ENCODE measurements at places on chromosomes 4 and X.
A peak's percentile ranks its signal among the peaks of the same experiment; 100 is the strongest.

DNA sequence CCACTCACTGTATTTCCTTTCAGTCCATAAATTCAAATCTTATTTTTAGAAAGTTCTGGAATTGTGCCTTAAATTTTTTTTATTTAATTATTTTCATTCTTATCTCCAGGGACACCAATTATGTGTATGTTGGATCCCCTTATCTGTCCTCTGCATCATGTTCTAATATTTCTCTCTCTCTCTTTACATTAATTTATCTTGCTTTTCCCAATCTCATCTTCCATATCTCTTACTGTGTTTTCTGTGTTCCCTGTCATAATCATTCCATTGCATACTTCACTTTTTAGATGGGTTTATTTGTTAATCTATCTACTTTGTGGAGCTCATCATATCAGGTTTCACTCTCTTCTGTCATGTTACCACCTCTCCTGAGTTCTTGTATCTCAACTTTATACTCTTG lies 37.4 kb downstream of the PPP2R2C start:
- DNase-seq: no peak

DNA sequence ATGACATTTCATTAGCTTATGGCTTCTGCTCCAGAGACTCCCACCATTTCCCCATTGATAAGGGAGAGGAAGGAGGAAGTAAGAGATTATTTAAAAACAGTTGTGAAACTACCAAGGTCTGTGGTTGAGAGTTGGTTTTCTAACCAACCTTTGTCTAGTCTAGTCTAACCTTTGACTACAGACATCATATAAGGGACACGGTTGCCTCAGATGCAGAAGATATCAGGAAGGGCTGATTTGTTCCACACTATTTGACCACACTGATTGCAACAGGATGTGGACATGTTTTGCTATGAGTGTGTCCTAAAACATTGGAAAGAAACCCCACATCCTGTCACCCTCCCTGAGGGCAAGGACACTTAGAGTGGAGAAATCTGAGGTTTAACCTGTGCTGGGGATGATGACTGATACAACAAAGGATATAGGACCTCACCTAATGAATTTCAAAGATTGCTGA lies 53.0 kb downstream of the COQ2 start:
- no peak for DNase-seq

- peak; percentile 10 for DNase-seq
Observed at GRCh38 chr4:142126890-142127497, 490.6 kb downstream of the IL15 start.

DNA sequence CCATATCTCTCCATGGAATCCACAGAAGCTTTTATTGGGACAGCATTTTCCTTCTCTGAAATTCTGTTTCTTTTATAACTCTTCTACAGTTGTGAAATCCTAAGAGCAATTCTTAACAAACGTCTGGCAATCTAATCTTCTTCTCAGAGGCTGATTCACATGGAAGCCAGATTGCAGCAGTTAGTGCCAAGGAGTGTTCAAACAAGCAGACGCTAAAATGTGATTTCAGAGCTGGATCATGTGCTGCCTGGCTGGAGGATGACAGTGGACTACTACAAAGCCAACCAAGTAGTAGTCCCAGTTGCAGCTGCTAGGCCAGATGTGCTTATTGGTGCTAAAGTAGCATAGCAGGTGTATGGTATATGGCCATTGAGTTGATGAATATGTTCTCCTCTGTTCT lies 27.7 kb upstream of the GLRB start:
- no peak for DNase-seq

DNA sequence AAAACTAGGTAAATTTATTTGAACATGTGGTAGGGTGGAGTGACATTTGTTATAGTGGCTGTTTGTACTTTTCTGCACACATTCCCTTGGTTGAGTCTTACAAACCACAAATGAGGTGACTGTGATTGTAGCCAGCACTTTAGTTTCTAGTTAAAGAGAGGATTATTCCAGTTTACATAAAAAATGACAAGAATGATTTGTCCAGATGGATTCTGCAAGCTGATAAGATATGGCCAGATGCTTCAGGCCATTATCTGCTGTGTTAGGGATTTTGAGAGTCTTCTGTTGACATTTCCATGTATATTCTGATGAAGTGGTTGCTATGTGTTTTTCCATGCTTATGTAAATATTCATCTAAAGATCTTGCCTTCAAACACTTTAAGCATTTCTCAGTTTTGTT lies 31.0 kb upstream of the PDE5A start:
- no peak for DNase-seq

- no peak for DNase-seq
Observed at GRCh38 chr4:177680308-177680707, 238.1 kb upstream of the AGA start.

GRCh38 chrX:124392794-124393193 lies 46.4 kb downstream of the SH2D1A start:
- no peak for DNase-seq

Data from nucleus accumbens (tissue), 56 donors.